ENCODE measurements at places on chromosomes 2 and 18.

- DNase-seq, result no peak
Measured at GRCh38 chr2:201572846-201573508, 70.3 kb downstream of the TMEM237 start.

DNA sequence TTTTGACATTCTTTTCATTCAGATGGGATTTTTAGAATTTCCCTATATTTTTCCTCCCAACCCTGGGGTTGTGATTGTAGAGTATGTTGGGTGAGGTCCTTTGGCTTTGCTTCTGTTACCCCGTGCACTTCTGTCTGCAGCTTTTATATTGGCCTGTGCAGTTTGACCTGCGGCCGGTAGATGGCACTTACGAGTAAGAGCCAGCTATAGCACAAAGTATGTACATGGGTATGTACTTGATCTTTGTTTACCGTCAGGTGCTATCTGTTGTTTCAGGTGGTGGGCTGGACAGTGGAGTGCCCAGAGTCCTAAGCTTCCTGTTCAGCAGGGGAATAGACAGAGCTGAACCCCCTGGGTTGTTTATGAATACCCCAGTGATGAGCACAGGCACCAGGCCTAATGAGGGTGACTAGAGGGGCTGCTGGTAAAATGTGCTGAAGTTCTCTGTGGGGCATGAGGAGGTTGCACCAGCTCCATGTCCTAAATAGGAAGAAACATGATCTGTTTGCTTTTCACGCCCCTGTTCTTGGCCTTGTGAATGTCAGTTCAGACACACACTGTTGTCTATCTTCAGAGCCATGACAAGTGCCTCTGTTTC, 58.9 kb upstream of the THUMPD2 start:
- peak; percentile 29 for DNase-seq

GRCh38 chr2:222242532-222242931, 56.3 kb downstream of the PAX3 start:
- no peak for DNase-seq

DNA sequence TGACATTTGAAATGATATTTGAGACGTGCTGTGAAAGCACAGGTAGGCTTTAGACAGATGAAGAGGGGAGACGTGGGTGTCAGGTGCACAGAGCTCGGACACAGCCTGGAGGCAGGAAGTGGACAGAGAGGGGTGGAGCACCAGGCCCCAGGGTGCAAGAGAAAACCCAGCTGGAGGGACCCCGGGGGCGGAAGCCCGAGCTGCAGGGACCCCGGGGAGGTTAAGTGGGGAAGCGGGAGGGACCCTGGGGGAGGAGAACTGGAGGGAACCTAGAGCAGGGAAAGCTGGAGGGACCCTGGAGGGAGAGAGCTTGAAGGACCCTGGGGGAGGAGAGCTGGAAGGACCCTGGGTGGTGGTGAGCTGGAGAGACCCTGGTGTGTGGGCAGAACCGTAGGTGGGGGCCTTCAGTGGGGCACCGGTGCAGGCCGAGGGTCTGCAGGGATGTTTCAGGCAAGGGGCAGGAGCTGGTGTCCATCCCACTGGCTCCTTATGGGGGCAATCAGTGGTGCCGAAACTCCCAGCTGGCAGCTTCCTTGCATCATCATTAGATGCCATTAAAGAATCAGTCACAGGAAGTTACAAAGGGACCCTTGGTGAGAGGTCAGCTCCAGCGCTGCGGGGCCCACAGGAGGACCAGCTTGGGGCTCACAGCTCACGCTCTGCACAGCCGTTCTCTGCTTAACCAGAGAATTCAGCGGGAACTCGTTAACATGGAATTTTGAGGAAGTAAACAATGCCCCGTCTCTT, 246.6 kb downstream of the EIPR1 start:
- no peak for DNase-seq

- no peak for DNase-seq
Measured at GRCh38 chr2:9264301-9264700, 57.7 kb downstream of the ASAP2 start.

GRCh38 chr2:158805936-158806335, 10.8 kb downstream of the DAPL1 start:
- DNase-seq, result no peak

DNA sequence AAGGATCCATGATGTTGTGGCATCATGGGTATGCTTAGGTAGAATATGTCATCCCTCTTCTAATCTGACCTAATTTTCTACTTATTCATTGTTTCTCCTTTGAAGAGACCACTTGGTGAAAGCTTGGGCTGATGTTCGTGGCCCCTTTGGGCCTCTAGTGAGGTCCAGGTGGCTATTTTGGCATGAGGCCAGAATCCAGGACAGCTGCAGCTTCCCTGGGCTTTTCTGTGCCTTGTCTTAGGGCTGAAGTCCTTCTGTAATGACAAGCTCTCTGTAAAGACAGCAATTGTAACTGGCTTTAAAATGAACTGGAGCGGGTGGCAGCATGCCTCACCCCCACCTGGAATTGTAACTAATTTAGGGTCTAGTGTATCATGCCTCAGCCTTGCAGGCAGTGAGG, 15.6 kb upstream of the MC2R start:
- DNase-seq, result no peak

- DNase-seq, result no peak
Measured at GRCh38 chr18:37409878-37410277, 155.7 kb downstream of the CELF4 start.

GRCh38 chr18:49638891-49639557, 77.2 kb downstream of the LIPG start:
- DNase-seq, result no peak

GRCh38 chr2:102291319-102292075, 19.9 kb upstream of the IL1RL1 start:
- DNase-seq, result peak; percentile 52

GRCh38 chr2:232231554-232231953, 147.0 kb upstream of the ALPP start:
- DNase-seq, result no peak

GRCh38 chr18:11497585-11497984, 111.8 kb upstream of the SLC35G4 start:
- no peak for DNase-seq

GRCh38 chr2:173456960-173457359, 102.3 kb downstream of the CDCA7 start:
- no peak for DNase-seq

GRCh38 chr2:133755480-133756300, 187.4 kb upstream of the NCKAP5 start:
- no peak for DNase-seq

DNA sequence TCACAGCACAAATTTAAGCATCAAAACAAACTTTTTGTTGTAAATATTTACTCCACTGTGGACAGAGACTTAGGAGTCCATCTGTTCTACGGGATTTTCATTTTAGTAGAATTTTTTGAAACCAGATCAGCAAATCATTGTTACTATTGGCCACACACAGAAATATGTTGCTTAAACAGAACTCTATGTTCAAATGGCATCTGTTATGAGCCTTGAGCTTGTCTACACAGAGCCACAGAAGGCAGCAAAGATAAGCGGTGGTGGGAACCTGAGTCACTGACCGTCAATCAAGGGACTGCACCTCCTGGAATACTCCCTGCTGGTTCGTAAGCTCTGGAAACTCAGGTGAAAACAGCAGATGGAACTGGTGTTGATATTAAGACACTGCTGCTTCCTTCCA, 156.8 kb downstream of the TMEM200C start:
- DNase-seq, result no peak

GRCh38 chr2:43676322-43677050, at the start of gene C1GALT1C1L:
TSS of gene C1GALT1C1L (minus strand) at chr2:43676429. CDS start at chr2:43676322, 107 bp downstream.
- peak; percentile 54 for DNase-seq

DNA sequence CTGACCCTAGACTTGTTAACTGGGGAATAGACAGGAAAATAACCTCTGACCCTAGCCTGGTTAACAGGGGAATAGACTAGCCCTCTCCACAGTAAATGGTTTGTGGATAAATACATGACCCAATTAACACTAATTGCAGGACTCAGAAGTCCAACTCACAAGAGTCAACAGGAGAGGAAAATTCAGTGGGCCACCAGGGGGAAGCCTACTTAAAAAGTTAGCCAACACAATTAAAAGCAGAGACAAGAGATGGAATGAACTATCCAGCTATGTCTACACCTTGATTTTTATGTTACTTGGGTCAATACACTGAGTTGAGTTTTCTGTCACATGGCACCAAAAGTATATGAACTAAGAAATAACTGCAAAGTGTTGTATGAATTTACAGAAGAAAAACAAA, 158.8 kb upstream of the SLC39A10 start:
- DNase-seq, result peak; percentile 67

GRCh38 chr2:212882626-212883025, 268.8 kb downstream of the IKZF2 start:
- no peak for DNase-seq

- no peak for DNase-seq
Measured at GRCh38 chr18:28095041-28095440, 81.9 kb downstream of the CDH2 start.

- DNase-seq, result no peak
Measured at GRCh38 chr18:64185987-64186386, 37.1 kb upstream of the LINC00305 start.

- DNase-seq, result no peak
Measured at GRCh38 chr2:199552141-199552540, 94.4 kb upstream of the SATB2 start.

DNA sequence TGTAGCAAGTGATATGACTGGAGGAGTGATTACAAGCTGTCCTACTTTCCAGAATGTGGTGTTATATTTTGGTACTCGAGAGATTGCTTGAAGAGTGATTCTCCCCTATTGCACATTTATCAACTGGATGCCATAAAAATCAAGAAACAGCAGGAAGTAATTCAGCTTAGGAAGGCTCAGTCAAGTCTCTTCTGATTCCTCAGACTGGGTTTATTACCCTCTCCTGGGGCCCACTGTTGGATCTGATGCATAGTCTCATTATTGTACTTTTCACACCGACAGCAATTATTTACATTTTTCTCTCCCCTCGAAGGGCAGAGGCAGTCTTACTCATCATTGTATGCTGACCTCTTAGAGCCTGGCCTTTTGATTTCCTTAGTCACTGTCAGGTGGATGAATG, 9.3 kb downstream of the NOSTRIN start:
- no peak for DNase-seq

DNA sequence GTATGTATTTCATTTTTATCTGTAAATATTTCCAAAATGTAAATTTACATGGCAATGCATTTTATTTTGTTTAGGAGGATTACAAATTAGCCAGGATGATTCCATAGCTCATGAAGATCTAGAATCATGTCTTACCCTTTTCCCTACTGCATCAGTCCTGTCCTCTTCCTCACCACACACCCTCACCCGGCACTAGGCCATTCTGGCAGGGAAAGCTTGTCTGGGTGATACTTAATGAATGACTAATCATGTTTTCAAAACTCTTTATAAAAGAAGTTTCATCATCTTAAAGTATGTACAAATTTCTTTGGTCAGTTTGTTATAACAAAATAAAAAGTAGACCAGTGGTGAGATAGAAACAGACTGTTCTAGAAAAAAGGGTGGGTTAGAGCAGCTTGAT, 283.3 kb upstream of the VWC2L start:
- DNase-seq, result no peak

DNA sequence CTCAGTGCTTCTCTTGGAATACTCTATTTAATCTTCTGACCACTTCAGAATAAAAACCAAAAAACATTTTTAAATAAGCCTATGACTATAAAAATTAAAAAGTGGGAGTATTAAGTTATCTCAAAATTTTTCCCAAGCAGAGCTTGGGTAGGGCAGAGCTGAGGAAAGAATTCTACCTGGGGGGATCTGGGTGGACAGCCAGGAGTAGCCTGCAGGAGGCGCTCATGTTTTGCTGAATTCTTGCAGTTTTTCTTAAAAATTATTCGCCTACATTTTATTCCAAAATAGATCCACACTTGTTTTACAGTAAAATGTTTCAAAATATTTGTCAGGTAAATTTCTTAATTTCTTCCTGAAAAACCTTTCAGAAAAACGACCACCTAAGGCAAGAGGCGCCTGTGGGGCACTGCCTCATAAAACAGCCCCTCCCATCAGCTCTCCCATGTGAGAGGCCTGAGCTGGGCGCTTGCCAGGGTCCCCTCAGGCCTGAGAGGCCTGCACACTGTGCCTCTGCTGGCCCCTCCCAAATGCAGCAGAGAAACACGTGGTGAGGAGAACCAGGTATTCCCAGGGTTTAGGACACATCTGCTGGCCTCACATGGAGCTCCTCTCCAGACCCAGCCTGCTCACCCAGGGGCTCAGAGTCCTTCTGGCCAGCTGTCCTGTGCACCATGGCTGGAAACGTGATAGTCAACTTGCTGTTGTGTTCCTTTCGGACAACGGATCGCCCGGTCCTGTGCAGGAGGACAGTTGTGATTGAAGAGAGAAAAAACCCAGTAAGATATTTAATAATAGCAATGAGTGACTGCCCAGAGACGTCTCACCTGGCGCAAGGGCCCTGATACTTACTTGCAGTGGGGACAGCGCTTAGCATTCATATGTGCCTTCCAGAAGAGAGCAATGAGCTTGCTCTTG, 17.5 kb downstream of the POLR1A start:
- peak; percentile 23 for DNase-seq

DNA sequence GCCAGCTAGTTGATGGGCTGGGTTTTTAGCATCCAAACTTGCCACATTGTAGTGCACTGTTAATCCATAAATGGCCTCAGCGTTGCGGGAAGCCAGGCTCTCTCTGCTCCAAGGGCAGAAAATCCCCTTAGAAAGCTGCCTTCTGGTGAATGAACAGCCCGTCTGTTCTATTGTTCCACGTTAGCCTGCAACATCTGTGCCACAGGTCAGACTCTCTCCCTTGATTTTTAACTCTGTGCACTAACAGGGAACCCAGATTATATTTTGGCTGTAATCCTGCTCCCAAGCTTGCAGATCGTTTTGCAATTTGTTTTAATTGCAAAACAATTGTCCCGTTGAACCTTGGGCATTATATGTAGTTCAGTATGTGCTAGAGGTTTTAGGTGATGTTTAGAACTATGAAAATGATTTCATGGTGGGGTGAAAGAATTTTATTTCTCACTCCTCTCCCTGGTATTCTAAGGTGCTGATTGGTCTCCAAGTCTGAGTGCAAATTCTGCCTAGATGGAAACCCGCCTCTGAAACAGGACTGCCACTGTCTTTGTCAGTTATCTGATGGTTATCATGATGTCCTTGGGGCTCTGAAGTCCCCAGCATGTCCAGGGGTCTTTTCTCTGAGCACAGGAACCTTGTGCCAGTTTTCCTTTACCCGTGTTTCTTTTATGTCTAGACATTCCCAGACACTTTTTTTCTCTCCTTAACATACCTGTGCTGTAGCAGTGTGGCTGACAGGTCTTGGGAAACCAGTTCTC, 106.6 kb downstream of the MAP4K4 start:
- no peak for DNase-seq

- DNase-seq, result no peak
Measured at GRCh38 chr2:218999881-219000568, 6.8 kb upstream of the CRYBA2 start.

GRCh38 chr2:151021747-151022452, 239.8 kb downstream of the RBM43 start:
- DNase-seq, result no peak

- no peak for DNase-seq
Measured at GRCh38 chr2:161332371-161332967, 24.2 kb downstream of the PSMD14 start.

GRCh38 chr2:217993817-217994463, 8.9 kb downstream of the TNS1 start:
- peak; percentile 81 for DNase-seq

DNA sequence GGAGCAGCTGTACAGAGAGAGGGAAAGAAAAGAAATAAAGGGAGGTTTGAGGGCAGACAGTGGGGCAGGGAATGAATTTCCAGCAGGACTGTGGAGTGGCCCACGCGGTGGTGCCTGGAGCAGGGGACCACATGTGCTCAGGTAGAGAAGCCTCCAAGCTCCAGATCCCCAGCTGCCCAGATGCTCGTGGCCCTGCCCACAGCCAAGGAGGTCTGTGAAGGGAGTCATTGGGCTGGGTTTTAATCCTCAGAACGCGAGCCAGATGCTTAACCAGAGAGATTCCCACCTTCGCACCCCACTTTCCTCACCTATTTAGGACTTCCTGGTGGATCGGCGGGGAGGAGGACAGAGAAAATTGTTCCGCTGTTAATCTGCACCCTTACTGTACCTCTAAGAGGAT, 369.4 kb downstream of the PARD3B start:
- no peak for DNase-seq

All from hematopoietic multipotent progenitor cell treated with erythropoietin and hydrocortisone succinate and interleukin-3 and kit ligand, for 6 days (in vitro differentiated cells).